Naive B cell (primary cell): ENCODE measurements at places on chromosomes 7 and 10.

- no peak for DNase-seq
Observed at GRCh38 chr7:137386966-137387365, 43.4 kb upstream of the PTN start.

- DNase-seq, result no peak
Observed at GRCh38 chr10:78207776-78208175, 174.1 kb downstream of the RPS24 start.

GRCh38 chr10:45091968-45092367 is 91.2 kb downstream of the ZNF22 start:
- no peak for DNase-seq

GRCh38 chr10:44981172-44982113 is 2.8 kb upstream of the DEPP1 start:
- no peak for DNase-seq

DNA sequence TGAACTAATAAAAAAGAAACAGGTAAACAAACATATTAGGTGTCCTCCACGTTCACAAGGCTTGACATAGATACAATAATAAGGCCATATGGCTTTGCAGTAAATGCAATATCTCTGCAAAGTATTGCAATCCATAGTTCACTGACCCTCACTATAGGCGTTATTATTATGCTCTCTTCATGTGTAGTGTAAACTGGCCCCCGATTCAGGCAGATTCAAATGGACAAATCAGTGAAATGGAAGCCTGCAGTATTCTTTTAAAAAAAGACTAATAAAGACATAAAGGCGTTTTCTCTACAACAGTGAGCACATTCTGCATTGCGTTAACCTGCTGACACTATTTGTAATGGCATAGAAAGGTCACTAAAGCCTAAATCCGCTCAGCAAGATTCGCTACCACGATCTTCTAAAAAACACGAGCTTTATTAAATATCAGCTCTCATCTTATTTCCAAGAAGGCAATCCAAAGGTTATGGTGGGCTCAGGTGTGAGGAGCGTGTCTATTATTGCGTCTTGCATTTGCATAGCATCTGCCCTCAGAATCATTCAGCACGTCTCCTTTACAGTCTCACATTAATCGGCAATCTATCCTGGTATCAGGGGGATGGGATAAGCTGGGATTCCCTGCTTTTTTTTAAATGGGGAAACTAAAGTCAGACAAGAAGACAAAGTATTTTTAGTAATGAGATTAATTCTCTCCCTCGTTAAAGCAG is 36.2 kb downstream of the FRMD4A start:
- no peak for DNase-seq

DNA sequence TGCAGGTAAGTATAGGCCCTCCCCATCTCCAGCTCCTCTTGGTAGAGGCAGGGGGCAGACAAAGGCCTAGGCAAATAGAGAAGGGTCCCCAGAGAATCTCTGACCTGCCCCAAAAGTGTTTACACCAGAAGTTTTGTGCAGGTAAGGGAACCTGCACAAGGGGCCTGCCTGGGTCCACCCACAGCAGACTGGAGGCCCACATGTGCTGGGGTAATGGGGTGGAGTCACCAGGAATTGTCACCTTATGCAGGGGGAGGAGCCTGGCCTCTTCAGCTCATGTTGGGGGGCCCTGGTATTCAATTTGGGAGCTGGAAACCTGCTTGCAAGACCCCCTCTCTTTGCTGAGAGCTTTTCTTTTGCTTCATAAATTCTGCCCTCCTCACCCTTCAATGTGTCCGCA is 302.7 kb downstream of the ZEB1 start:
- DNase-seq, result no peak

DNA sequence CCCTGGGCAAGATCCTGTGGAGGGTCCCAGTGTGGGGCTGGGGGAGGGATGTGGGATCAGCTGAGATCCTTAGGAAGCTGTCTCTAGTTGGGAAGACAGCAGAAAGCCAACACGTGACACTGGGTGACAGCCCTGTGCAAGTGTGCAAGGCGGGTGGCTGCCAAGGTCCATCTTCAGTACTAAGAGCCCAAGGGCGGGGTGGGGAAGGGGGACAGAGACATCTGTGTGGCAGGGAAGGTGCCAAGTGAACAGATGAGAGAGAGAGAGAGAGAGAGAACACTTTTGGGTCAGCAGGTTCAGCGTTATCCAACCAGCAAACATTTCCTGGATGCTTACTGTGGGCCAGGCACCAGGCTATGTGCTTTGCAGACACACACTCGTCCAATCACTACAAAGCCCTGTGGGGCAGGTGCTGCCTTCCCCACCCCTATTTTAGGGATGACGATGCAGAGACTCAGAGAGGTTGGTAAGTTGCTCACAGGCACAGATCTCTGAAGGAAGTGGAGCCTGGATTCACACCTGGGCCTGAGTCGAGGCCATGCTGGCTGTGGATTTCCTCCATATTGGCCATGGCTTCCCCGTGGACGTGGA is 135.7 kb downstream of the GRK5 start:
- DNase-seq, result no peak
